ENCODE measurements at places on chromosomes 1 and 21. TPM values are rescaled to one million over a fixed set of nuclear protein-coding genes. Genes with fewer than 3 reads are reported as not detected.

The CELA2A gene
- not detected for total RNA-seq

The TMEM52 gene
- not detected for total RNA-seq

The ELAPOR1 gene
- not detected for total RNA-seq

The KLHDC9 gene
- total RNA-seq = 1.7 TPM

All from subcutaneous adipose tissue (tissue), 4 donors.